ENCODE measurements at places on chromosomes 11 and 22.

DNA sequence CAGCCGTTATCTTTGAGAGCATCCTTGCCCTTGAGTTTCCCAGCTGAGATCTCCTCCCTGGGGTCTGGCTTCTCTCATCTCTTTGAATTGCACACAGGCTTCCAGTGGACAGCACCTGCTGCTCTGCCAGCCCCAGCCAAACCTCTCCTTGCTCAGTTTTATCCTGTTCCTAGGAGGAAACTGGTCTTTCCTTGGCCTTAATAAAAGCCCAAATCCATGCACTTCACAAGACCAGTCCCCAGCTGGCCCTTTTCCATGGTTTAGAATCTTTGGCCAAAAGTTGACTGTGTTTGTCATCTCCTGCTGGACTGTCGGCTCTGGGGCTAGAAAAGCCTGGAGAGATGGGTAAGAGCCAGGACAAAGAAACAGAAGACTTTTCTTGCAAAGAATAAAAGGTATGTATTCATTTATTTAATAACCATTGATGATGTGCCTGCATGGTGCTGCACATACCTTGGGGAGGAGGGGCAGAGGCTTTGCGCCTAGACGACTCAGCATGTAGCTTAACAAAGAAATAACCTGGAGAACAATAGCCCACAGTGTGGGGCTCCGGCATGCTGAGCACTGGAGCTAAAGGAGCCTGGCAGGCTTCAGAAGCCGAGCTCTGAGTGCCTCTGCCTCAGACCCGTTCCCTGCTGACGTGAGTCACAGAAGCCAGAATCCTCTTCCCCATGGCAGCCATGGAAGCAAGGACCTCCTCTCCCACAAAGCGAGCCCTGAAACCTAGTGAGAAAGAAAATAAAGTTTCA lies 319.3 kb upstream of the B3GAT1 start:
- DNase-seq, result no peak

DNA sequence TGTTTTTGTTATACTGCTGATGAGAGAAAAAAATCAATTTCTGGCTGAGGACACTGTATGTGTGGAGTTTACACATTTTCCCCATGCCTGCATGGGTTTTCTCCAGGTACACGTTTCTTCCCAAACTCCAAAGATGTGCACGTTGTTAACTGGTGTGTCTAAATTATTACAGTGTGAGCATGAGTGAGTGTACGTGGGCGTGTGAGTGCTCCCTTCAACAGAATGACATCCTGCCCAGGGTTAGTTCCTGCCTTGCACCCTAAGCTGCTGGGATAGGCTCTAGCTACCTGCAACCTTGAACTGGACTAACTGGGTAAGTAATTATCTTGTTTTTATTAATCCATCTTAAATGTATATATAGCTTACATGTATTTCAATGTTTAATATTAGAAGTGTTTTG lies 5.5 kb downstream of the NPAT start:
- DNase-seq, result no peak

DNA sequence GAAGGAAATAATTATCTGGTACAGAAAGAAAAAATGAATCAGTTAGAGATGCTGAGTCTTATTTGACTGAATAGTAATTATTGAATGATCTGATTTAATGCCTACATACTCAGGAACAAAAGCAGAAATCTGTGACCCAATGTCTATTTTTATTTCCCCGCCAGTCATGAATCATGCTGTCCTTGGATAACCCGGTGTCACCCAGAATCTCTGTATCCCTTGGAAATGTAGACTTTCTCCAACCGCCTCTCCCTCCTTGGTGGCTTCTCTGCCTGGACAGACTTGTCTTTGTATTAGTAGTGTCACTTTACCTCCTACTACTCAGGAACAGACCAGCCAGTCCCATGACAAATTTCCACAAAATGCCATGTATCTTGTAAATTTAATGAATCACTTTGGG lies 173.3 kb upstream of the PDGFD start:
- no peak for DNase-seq

GRCh38 chr22:17820879-17821439 lies 46.7 kb upstream of the BID start:
- DNase-seq, result no peak

- no peak for DNase-seq
Observed at GRCh38 chr22:26548984-26549383, 36.7 kb upstream of the TFIP11 start.

DNA sequence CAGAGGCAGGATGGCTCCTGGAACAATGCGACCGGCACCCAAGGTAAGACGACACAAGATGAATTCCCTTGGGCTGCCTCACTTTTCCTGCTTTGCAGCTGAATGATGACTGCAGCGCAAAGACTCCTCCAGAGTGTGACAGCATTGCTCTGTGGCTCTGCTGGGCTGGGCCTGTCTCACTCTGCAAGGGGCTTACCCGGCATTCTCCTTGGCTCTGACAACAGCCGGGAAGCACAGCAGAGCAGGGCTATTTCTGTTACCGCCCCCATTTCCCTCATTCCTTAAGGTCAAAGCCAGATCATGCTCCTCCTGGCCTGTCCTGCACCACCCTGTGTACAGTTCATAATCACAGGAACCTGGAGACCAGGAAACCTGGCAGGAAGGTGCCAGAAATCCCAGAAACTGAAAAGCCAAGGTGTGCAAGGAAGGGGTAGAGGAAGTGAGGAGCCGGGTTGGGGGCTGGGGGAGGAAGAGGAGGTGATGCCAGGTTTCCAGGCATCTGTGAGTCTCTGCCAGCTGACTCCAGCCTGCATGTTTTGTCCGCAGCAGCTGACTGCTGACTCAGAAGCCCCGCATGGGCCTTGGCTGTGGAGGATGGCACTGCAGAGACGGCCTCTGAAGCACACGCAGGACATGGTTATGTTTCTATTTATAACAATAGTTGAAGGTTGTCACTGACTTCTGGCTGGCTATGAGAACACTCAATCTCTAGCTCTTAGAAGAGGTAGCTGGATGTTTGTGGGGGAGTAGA lies 113.6 kb downstream of the MICAL3 start:
- no peak for DNase-seq

DNA sequence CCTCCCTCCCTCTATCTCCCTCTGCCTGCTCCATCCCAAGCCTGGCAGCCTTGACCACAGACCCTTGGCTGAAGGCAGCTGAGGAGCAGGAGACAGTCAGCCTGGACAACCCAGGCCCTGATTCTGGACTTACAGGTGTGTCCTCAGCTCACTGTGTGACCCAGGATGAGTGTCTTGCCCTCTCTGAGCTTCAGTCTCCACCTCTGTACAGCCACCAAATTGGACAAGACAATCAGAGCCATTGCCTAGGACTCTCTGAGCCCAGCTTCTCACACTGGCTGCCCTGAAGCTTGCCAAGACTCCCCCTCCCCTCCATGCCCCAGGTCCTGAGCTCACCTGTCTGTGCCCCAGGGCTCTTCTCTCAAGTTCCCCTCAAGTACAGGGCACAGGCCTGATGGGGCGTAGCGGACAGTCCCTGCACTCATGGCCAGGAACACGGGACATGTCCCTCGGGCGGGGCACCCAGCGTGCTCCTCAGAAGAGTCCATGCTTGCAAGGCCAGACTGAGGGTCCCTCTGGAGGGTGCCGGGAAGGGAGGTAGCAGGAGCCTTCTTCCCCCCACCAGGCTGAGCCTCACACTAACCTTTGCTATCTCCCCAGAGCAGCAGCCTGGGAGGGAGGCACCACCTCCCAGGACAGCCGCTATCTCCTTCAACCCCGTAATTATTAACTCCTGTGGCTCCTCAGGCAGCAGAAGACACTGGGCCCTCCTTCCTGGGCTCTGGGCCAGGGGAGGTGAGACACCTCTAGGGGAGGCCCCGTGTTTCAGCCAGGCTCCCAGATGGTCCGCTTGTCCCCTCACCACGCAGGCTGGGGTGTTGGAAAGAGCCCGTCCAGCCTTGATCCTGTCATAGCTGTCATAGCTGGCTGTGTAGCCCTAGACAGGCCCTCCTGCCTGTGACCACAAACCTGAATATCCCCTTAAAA lies 2.6 kb upstream of the RAB3IL1 start:
- no peak for DNase-seq

GRCh38 chr11:65417702-65418430 lies 4.7 kb upstream of the NEAT1 start:
- no peak for DNase-seq

DNA sequence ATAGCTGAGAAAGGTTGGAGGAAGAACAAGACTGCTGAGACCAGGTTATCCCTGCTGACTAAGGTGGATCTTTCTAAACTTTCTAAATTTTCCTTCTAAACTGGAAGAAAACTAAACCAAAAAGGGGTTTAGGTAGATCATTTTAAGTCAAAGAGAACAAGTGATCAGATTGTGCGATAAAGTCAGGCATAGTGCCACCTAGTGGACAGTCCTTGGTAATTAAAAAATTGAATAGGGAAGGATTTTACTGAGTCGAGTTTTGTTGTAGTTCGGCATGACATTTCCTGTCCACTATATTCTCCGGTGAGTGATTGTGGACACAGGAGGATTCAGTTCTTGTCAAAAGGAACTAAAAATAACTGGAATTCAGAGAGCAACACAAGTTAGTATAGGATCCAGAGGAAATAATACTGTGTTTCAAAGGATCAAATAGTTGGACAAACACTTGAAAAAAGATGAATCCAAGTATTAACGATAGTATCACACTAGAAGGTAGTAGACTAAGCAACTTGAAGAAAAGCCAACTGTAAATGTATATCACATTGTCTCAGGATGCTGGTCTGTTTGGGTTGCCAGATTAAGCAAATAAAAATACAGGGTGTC lies 1236.4 kb downstream of the FAM181B start:
- no peak for DNase-seq

DNA sequence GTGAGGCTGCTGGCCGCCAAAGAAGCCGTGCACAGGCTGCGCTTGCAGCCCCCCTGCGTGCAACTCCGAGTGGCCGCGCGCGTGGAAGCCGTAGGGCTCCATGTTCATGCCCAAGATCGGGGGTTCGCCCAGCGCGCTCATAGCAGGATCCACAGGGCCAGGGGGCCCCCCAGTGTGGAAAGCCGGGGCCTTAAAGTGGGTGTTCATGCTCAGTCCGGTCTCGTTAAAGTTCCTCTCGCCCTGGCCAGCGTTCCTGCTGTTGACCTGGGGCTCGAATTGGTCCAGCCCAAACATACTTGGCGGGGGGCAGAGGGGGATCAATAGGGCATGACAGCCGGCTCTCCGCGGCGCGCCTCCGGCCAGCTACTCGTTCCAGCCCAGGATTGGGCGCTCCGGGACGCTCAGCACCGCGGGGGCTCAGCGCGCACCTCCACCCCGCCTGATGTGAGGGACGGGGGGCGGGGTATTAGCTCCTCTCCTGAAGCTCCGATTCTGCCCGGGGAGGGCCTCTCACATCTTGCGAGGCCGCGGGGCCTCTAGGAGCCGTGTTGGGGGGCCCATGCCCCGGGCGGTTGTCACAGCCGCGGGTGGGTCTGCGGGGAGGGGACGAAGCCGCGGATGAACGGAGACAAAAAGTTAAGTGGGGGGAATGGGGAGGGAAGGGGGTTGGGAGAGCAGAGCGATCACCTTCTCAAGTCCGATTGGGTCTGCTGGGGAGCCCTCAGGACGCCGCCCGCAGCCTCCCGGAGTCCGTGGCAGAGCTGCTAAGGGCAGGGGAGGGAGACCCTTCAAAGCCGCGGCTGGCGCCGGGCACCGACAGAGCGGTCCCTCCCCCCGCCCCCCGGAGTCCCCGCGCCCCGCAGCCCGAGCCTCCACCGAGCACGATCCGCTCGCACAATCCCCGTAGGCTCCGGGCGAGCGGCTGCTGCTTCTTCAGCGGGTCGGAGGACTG lies 1.0 kb downstream of the MN1 start:
- no peak for DNase-seq

DNA sequence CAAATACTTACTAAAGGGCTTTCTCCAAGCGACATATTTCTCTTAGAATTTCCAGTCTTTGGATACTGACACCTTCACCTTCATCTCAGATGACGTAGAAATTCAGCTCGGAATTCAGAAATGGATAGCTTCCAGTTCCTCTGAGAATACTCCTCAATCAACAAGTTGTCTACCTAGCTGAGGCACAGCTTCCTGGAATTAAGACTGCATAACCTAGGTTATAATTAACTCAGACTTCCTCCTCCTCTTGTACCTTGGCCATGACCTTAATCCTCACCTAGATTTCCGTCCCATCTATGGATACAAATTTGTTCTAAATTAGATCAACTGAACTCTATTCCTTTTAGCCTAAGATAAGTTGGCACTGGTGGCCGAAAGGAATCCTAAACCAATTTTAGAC lies 17.4 kb downstream of the ATP5MG start:
- DNase-seq, result no peak

DNA sequence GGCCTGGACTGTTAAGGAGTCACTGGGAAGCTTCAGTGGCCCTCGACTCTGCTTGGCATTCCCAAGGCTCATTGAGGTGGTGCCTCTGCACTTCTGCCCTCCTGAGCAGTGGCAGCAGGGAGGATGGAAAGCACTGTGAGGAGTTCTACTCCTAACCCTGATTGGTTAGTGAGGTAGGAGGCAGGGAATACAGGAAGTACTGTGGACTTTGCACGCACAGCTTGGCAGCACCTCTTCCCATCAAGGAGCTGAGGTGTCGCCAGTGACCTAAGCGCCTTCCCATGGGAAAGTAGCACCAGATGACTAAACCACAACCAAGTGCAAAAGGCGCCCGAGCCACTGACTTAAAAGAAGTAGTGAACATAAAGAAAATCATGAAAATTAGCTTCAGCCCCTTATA lies 152.5 kb upstream of the CADM1 start:
- no peak for DNase-seq

- DNase-seq, result no peak
Observed at GRCh38 chr22:21587803-21588611, 20.5 kb downstream of the UBE2L3 start.

- no peak for DNase-seq
Observed at GRCh38 chr11:12174128-12174476, 63.7 kb downstream of the MICAL2 start.

DNA sequence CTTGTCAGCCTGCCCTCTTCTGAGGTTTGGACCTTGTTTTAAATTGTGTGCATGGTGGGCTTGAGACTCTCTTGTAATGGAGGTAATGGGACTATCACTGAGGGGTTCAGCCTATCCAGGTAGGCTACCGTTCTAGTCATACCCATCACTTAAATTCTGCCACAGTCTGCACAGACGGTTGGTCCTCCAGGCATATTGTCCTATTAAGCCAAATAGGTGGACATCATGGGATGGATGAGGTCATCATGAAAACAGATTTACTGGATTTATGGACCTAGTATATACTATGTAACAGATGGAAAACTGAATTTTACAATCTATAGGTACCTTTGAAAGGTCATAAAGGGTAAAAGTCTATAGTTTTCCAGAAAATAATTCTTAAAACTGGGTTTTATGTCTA lies 9.1 kb upstream of the RBM4 start:
- DNase-seq, result no peak

DNA sequence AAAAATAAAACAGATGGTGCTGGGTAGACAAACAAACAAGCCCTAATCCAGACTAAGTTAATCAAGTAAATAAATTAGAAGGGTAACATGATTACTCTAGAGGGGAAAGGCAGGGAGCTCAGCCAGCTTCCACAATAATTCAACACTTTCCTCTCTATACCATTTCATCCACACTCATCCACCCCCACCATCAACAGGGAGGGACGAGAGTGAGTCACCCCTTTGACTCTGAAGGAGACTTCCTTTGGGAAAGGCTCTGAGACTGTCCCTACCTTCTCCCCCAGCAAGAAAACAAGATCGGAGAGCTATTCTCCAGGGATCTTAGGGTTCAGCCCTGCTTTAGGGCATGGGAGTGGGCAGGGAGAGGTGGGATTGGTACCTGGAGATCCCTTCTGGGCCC lies 33.1 kb downstream of the TRIM66 start:
- DNase-seq, result no peak

Measured in activated CD8-positive, alpha-beta memory T cell treated with anti-CD3 and anti-CD28 coated beads for 1 hour (primary cell).